CD4-positive, alpha-beta T cell treated with Interleukin-4 for 4 hours (primary cell): ENCODE measurements at places on chromosomes 1 and 21.

DNA sequence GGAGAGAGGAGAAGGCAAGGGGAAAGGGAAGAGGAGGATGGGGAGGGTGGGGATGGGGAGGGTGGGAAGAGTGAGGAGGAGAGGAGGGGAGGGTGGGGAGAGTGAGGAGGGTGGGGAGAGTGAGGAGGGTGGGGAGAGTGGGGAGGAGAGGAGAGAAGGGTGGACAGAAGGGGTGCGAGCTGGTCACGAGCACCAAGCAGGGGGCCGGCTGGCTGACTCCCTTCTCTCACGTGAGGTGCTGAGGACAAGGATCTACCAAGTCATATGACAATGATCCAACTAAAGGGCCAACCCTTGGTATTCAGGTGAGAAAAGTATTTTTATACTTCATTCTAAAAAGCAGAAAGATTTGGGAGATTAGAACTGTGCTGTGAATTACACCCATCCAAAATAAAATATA is 51.8 kb downstream of the COQ8A start:
- no peak for DNase-seq

- DNase-seq, result no peak
Observed at GRCh38 chr1:48744032-48744431, 32.7 kb downstream of the BEND5 start.

DNA sequence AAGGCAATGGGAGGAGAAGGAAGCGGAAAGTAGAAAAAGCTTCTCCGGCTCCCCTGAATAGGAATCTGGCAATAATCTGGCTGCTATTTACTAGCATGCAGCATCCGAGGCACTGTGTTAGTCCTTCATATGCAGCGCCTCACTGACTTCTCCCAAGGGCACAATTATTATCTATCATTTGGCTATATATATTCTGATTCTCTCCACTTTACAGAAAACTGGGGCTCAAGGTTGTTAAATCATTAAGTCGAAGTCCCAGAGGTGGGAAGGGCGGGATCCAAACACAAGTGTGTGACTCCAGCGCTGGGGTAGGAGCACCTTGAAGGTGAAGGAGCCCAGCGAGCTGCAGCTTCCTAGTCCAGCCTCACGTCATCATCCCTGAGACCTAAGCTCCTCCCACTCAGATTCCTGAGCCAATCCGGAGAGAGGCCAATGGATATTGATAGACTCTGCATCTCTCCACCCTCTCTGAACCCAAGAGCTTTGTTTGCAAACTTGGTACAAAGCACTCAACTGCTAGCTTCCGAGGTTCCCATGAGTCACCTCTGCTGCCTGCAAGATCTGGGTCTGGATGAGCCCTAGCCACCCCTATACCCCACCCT is 16.6 kb upstream of the EYA3 start:
- no peak for DNase-seq

- no peak for DNase-seq
Observed at GRCh38 chr1:214500340-214501055, 50.9 kb downstream of the PTPN14 start.

DNA sequence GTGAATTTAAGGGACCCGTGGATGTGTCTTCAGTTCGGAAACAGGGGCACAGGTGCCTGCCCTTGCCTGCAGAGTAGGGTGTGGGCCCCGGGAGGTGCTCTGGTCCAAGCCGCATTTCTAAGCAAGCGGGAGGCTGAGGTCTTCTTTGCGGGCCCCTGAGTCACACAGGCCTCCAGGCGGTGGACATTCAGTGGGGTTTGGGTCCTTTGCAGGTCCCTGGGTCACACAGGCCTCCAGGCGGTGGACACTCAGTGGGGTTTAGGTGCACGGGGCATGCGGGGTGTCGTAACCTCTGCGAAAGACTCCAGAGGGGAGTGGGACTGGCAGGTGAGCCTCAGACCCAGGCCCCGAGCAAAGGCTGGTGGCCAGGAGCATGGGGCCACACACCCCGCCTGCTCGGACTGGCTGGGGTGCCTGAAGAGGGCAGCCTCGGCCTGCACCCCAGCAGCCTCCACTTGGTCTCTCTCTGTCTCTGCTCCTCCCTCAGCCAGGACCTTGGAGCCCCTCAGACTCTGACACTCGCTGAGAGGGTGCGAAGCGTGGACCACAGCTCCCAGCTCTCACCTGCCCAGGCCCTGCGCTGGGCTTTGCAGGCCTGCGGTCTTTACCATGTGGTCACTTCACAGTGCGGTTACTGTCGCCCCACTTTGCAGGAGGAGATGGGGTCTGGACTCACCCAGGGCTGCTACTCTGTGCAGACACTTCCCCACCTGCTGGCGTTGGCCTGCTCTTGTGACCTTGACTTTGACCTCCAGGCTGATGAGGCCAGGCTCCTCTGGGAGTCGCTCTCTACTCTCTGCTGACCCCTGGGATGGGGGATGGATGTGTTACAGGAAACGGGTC is 6.0 kb upstream of the AGPAT3 start:
- no peak for DNase-seq

DNA sequence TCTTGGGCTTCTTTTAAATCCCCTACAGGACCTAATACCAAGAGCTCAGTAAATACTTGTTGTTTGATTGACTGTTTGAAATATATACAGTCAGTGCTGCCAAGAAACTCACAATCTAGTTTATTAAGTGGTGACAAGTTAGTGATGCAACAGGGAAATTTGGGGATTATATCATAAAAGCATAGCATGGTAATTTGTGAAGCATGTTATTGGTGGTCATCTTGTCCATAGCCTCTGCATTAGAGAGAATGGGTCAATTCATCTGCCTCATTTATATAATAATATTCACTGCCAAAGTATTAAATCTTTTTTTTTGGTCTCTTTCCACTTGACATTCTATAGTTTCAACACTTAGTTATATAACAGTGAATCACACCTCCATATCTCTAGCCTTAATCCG is 138.2 kb upstream of the SPAG17 start:
- no peak for DNase-seq

GRCh38 chr1:31479811-31480210 is 66.8 kb downstream of the SERINC2 start:
- no peak for DNase-seq

DNA sequence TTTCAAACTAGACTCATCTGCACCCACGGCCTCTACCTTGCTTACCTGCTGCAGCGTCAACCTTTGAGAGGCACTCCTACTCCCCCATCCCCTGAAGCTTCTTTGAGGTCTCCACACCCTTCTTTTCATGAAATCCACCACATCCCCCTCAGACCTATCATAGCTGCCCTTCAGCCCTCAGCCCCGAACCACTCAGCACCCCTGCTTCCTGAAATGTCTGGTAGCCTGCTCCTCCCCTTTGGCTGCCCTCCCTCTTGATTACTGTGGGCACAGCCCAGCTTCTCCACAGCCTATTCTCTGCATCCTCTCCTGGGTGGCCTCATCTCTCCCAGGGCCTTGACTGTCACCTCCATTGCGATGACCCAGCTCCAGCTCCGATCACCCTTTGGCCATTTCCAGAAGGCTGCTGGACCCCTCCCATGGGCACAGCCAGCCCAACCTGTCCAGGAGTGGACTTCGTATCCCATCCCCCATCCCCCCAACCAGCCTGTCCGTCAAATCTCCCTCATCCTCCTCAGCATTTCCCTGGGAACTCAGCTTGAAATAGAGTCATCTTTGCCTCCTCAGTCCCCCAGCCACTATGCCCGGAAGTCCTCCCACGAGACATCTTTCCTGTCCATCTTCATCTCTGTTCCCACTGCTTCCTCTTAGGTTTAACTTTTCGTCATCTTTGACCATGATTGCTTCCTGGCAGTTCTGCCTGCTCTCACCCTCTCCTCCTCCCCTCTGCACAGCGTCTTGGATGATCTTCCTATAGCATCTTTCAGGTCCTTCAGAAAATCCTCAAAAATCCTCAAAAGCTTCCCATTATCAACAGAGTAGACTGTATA is 6.1 kb upstream of the ADORA1 start:
- DNase-seq, result no peak

GRCh38 chr1:228335406-228336307 is 71.0 kb downstream of the TRIM11 start:
- DNase-seq, result no peak

DNA sequence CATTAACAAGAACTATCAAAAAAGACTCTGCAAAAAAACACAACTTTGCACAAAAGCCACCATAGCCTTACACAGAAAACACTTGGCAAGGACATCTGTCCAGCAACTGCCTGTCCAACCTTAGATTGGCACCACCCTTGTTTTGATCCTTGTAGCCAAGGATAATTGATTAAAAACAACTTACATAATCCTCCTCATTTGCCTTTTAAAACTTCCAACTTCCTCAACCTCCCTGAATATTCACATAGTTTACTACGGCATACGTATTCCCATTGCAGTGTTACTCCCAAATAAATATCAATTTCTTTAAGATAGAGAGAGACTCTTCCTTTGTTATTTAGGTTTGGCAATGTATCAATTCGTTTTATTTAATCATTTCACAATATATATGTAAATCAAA is 72.4 kb downstream of the AGBL4 start:
- DNase-seq, result no peak

- peak; percentile 5 for DNase-seq
Observed at GRCh38 chr1:176691251-176692228, 228.6 kb downstream of the PAPPA2 start.

- DNase-seq, result no peak
Observed at GRCh38 chr1:229070168-229070567, 200.7 kb upstream of the RAB4A start.

GRCh38 chr1:71276466-71276865 is 195.6 kb upstream of the ZRANB2 start:
- DNase-seq, result no peak

GRCh38 chr1:183945428-183946319 is 91.9 kb downstream of the COLGALT2 start:
- DNase-seq, result no peak

GRCh38 chr1:21594935-21595897 is 73.9 kb downstream of the RAP1GAP start:
- DNase-seq, result peak; percentile 11

GRCh38 chr1:159945483-159946241 is at the start of gene IGSF9:
TSS of gene IGSF9 (minus strand) at chr1:159945613. CDS start at chr1:159943454, 2,159 bp downstream.
- peak; percentile 74 for DNase-seq

DNA sequence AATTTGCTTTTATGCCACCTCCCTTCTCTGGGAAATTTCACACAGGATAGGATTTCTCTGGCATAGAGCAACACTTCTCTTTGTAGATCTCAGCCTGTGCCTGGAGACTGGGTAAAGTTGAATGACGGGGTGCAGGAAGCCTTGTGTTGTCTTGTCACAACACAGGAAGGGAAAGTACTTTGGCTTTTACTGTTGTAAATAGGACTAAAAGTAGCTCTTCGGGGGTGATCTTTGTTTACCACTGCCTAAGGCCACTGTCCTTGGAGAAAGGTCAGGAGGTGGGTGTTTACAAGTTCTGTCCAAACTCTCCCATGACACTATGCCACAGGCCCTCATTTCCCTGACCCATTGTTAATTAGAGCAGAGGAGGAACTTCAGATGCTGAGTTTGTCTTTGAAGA is 139.7 kb downstream of the FGGY start:
- DNase-seq, result no peak

DNA sequence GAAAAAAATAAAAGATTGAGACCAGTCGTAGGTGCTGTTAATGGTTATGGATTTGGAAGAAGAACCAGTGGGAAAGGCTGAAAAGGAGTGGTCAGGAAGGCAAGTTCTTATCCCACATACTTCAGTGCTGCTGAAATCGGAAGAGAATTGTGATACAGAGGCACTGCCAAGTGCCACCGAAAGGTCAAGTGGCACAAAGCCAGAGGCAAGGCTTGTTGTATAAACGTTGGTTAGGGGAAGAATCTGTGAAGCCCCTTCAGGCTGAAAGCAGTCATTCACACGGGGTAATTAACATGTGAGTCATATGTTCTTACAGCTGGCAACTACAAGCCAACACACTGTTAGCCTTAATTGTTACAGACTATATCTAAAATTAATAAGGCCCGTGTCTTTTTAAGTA is 48.8 kb downstream of the ZBTB40 start:
- DNase-seq, result no peak

DNA sequence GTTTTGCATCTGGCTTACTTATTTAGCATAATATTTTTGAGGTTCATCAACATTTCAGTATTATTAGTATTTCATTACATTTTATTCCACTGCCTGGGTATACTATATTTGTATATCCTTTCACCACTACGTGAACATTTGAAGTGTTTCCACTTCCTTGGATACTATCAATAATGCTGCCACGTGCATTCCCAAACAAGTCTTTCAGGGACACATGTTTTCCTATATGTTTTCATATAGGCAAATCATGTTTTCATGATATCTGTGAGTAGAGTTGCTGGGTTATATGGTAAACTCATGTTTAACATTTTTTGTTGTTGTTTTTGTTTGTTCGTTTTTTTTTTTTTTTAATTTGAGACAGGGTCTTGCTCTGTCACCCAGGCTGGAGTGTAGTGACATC is 380.1 kb downstream of the OMA1 start:
- no peak for DNase-seq

DNA sequence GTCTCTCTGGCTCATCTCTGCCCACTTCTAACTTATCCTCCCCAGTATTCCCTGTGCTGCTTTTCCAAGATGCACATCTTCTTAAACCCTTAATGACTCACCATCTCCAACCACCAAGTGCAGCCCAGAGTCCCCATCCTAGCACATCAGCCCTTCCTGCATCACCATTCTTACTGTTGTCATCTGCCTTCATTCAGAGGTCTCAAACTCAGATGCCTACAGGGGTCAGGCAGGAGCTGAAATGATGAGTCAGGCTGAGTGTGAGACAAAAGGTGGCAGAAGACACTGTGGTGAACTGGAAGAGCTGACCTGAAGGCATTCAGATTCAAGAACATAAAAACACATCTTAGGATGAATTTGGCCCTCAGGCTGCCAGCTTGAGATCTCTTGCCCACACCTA is 34.6 kb downstream of the OLFML2B start:
- DNase-seq, result no peak

DNA sequence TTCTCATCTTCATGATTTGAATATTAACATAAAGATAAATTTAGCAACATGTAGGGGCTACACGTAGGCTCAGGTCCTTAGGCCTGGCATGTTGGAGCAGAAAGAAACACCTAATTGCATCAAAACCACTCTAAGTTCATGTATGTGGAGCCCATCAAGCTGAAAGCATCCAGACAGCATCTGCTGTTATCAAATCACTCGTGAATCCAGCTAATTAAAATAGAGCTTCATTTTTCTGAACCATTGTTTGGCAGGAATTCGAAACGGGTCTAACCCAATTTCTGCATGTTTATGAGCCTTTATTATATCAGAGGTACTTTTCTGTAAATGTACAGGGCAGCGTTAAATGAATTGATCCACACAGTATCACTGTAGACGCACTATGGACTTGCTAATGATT is 45.7 kb downstream of the PEX14 start:
- no peak for DNase-seq

DNA sequence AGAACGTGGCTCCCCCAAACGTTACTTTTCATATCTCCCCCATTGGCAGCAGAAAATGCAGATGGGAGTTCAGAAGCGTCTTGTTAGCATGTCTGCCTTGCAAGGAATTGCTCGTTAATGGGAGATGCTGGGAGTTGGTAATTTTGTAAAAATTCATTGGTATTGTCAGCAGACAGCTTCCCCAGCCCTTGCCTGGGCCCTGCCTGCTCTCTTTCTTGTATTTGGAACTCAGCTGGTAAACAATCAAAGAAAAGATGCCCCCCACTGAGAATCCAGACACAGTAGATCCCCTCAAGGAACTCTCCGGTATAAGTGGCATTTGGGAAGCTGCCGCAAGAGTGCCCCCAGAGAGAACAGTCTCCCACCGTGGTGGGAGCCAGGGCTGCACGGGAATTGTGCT is 94.4 kb upstream of the IGSF21 start:
- DNase-seq, result no peak

GRCh38 chr1:165441166-165441880 is 3.6 kb downstream of the RXRG start:
- DNase-seq, result no peak

- peak; percentile 79 for DNase-seq
Observed at GRCh38 chr1:234597894-234598293, 12.1 kb downstream of the IRF2BP2 start.
